ENCODE measurements at places on chromosomes 2 and 18.

GRCh38 chr2:128452536-128453530, 134.2 kb upstream of the HS6ST1 start:
- DNase-seq = peak; percentile 19

DNA sequence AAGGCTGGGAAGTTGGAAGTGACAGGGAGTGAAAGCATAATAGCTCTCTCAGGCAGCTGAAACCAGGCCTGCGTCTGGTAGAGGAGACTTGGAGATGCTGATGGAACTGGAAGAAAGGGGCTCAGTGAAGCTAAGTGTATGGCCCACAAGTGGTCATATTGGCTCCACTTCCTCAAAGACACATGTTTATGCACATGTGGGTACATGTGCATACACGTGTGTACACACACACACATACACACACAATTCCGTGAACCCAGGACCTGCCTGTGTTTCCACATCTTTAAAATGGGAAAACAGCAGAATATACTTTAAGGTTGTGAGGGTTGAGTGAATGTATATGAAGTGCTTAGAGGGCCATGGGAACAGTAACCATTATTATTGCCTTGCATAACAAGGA, 160.9 kb downstream of the ARL6IP6 start:
- DNase-seq = no peak

DNA sequence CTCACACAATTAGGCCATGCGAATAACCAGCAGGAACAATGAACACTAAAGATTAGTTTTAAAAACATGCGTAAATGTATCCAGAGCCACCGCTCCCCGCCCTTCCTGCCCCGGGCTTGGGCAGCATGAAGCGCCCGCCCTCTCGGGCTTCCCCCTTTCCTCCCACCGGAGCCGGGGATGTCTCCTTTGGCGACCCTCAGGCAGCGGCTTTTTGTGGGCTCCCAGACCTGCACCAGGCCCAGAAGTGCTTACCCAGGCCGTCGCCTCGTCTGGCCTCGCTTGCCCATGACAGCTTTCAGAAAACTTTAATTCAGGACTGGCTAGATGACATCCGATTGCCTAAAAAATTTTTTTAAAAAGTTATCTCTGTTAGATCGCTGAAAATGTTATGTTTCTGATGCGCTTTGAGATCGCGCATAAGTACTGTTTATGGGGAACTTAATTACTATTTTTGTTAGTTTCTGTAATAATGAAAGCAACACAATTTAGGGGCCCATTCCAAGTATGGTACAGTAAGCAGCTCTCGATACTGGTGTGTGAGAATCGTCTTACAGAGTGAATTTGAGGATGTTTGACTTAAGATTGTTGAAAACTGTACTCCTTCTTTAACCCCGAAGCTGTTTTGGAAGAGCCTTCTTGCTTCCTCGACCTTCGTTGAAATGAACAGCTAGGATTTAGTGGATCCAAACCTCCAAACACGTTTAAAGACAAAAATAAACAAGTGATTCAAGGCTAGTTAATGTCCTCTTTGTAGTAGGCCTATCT, 1.1 kb downstream of the MAP3K20 start:
- DNase-seq = peak; percentile 65

- DNase-seq = no peak
Observed at GRCh38 chr2:42935692-42936671, 143.6 kb upstream of the HAAO start.

DNA sequence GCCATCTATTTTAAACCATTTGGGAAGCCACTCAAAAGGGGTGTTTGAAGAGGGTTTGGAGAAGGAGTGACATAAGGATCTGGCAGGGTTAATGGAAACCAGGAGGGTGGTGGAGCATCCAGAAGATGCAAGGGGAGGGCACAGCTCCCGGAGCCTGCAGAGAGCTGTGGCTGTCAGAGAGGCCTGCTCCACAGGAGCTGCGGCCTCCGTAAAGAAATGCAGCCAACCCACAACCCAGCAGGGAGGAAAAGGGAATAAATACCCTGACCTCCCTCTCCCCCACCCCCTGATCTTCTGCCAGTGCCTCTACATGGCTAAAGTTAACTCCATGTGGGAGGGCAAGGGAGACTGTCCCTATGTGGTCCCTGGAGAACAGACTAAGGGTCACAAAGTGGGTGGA, 567.1 kb upstream of the POU3F3 start:
- DNase-seq = no peak

DNA sequence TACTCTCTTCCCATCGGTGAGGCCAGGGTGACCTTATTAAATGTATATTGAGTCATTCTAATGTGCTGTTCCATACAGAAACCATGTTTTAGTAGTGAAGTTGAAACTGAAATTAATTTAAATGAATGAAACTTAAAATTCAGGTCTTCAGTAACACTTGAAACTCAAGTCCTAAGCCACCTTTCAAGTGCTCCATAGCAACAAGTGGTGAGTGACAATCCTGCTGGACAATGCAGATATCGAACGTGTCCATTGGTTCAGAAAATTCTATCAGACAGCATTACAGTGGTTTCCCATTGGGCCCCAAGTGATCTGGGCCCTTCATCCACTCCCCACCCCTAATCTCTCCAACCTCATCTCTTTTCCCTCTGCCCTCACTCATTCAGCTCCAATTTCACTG, 48.7 kb downstream of the HNMT start:
- DNase-seq = no peak

GRCh38 chr18:58466636-58467205, 162.2 kb downstream of the ALPK2 start:
- no peak for DNase-seq

DNA sequence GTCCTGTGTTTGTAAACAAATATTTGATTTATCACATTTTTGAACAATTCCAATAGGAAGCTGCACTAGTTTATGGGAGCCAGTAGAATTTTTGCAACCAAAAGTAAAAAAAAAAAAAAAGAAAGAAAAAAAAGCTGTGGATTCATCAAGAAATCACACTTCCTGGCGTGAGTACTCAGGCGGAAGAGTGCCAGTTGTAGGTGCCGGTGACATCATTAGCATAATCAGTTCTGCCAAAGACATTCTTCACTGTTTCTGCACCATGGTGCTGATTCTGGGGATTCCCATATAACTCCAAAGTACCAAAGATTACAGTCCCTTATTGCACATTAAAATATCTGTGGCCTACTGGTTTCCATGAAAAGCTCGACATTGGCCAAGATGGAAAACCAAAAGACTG, 32.8 kb downstream of the RAPGEF4 start:
- no peak for DNase-seq

DNA sequence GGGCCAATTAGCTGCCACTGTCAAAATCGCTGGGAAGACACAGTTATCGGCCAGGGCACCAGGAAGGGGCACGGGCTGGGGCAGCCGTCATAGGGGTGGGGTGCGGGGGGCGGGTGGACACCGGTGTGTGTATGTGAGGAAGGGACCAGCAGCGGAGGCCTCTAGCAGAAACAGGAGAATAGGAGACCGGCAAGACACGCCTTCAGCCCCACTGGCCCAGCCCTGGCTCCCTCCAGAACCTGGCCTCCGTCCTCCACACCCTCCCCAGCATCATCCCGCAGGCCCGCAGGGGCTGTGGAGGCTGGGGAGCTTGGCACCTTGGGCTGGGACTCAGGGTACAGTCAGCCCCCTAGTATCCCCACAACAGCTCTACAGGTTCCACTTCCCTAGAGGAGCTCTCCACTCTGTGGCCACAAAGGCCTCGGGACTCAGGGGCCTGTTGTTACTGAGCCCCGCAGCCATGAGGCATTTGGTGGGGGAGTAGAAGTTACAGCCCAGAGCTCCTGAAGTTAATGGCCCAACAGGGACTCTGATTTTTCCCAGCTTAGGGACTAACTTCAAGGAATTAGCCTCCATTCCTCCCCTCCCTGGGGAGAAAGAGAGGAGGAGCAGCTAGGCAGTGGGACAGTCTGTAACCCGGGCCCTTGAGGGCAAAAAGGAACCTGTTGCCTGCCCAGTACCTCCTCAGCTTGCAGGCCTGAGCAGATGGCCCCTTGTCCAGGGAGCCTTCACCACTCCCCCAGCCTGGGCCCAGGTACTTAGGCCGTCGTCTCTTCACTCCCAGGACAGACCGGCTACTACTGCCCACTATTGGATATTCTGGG, 19.9 kb downstream of the SH2D6 start:
- peak; percentile 69 for DNase-seq

GRCh38 chr2:106061611-106062349, 132.3 kb downstream of the UXS1 start:
- peak; percentile 27 for DNase-seq

GRCh38 chr2:28360718-28361293, 31.9 kb upstream of the FOSL2 start:
- peak; percentile 83 for DNase-seq

GRCh38 chr18:34544930-34545329, 165.2 kb upstream of the DTNA start:
- DNase-seq = no peak

DNA sequence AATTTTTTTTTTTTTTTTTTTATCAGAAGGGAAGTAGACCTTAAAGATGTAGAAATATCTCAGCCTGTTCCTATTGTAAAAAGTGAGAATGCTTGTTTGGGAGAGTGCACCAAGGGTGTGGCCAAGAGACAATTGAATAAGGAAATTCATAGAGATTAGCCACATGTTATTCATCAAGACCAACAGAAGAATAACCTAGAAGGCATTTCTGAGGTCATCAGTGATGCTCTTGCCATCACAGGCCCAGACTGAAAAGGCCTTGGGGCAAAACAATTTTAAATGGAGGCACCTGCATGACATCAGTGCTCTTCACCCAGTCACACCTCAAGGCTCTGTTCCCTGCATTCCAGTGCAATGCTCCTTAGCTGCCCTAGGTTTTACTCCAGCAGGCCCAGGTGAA, 2043.3 kb upstream of the PIK3C3 start:
- DNase-seq = no peak

GRCh38 chr2:84041506-84041905, 417.6 kb downstream of the SUCLG1 start:
- no peak for DNase-seq

- DNase-seq = peak; percentile 20
Observed at GRCh38 chr2:16247326-16248122, 307.2 kb downstream of the MYCN start.

- no peak for DNase-seq
Observed at GRCh38 chr2:73210019-73210418, 4.0 kb upstream of the SMYD5 start.

DNA sequence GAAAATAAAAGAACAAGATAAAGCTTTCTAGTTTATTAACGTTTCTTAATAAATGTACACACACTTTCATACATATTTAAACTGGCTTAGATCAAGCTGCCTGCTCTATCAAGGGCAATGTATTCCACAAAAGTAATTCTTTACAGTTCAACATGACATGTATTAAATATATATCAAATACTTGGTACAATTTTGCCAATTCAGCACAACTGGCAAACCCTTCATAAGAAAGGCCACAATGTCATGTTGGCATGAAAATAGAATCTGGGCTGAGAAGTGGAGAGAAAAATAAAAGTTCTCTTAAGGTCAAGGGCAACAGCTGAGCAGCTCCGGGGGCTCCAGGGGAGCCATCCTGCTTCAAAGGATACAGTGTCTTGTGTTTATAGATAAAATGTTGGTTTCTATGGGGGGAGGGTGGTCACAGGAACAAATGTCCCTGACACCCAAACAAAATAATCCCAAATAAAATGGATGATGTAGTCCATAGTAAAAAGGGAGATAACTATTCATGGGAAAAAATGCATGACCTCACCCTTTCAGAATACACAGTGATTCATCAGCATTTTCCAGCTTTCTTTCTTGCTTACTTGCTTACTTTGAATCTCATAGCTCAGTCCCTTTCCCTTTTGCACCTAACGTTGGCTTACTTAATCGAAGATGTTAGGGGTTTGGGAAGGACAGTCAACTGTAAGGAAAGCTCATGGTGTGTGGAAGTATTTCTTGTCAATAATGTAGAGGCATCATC, 494.9 kb downstream of the NYAP2 start:
- no peak for DNase-seq

- DNase-seq = no peak
Observed at GRCh38 chr2:58156780-58157179, 84.3 kb downstream of the FANCL start.

- DNase-seq = peak; percentile 85
Observed at GRCh38 chr2:44802777-44803424, 138.6 kb upstream of the SIX3 start.

DNA sequence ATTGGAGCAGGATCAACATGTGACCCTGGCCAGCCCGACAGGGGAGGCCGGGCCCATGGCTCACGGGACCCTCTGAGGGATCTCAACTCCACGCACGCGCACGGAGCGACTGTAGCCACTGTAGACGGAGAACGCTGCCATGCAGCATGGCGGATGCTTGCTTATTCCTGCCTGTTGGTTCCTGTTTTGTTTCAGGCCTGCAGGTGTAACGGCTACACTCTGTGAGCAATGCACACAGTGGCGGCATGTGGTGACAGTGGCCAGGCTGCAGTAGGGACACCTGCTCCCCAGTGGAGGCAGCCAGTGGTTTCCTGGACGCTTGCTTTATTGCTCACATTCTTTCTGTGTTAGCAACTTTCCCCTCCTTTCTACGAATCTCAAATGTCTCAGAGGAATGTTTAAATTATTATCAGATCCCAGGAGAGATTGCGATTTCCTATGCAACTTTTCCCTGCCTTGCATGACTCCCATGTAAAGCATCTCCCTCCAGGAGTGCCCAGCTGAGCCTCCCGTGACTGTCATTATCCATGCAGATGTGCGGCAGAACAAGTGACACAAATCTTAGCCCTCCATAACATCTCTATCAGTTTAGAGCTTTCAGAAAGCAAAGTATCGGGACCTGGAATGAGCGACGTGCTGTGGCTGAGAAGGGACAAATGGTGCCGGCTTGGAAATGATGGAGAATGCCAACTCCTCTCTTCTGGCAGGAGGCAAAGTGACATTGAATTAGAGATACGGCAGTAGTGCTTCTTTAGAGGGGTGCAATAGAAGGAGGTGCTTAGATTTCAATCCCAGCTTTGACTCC, 209.7 kb downstream of the ASB1 start:
- peak; percentile 47 for DNase-seq

DNA sequence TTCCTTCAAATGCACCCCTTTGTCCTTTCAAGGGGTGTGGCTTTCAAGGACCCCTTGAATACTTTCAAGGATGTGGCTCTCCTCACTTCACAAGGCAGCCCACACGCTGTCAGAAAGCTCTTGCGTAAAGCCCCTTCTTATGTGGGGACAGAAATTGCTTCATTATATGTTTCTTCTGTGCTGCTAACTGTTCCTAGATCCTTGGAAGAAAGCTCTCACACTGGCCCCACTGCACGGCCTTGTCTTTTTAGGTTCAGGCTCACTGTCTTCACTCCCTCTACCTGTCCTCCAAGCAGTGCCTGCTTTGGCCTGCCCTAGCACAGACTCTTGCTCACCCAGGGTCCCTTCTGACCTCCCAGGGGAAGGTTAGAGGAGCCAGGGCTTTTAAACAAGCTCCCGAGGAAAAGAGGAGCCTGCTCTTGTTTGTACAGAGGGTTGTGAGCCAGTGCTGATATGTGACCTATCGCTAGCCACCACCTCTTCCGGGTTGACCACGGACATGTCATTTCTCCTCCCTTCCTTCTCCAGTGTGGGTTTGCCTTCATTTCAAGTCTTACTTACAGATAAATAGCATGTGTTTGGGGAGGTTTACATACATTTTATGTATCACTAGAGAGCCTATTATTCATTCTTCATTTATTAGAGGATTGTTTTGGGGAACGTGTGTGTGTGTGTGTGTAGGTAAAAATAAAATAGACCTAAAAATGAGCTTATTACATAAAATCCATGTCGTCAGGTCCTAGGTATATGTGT, 94.7 kb downstream of the RTN4 start:
- DNase-seq = no peak

- DNase-seq = no peak
Observed at GRCh38 chr2:9993488-9994165, 42.1 kb downstream of the GRHL1 start.

- no peak for DNase-seq
Observed at GRCh38 chr2:163698857-163699256, 37.0 kb downstream of the FIGN start.

- no peak for DNase-seq
Observed at GRCh38 chr18:22424565-22424963, 6.8 kb upstream of the CTAGE1 start.

All from islet precursor cell (in vitro differentiated cells).